Fibroblast of villous mesenchyme (primary cell): ENCODE measurements at places on chromosomes 7 and 10. TPM values are rescaled to one million over a fixed set of nuclear protein-coding genes. Genes with fewer than 3 reads are reported as not detected.

Gene RSPH10B
- total RNA-seq, result under 0.01 TPM in 1 of 2 replicates, not detected in the other

Gene DPP6
- total RNA-seq, result under 0.01 TPM in 2 replicates

Gene CPA2
- total RNA-seq, result 0.32 TPM in 1 of 2 replicates, not detected in the other

Gene PRKCQ
- under 0.01 TPM in 2 replicates for total RNA-seq

GRCh38 chr7:1752771-1753563 is 82.9 kb downstream of the ELFN1 start:
- no peak for DNase-seq

DNA sequence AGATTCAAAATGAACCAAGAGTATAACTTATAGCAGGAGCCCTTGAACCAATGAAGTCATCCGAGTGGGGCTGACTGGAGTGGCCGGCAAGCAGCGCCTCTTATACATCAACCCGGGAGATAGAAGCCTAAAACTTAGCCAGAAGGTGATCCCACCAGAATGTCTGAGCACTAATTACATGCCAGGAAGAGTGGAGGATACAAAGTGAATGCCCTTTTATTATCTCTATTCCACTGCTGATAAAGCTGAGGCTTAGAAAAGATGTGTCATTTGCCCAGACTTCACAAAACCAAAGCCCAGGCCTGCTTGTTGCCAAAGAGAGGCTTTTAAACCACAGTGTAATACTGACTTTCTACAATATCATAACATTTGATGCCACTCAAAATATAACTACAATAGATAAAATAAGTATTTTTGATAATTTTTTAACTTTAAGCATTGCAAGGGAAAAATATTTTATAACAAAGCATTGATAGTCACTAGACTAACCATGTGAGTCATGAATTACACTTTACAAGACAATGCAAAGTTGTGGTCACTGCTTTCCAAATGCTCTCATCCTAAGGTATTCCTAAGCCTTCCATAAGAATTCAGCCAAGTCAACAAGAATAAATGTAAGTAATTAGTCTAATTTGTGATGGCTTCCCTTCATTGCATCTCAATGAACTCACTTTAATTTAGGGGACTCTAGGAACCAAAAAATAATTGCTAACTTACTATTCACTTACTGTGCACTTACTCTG is 58.6 kb upstream of the ARID5B start:
- DNase-seq, result peak; percentile 31

DNA sequence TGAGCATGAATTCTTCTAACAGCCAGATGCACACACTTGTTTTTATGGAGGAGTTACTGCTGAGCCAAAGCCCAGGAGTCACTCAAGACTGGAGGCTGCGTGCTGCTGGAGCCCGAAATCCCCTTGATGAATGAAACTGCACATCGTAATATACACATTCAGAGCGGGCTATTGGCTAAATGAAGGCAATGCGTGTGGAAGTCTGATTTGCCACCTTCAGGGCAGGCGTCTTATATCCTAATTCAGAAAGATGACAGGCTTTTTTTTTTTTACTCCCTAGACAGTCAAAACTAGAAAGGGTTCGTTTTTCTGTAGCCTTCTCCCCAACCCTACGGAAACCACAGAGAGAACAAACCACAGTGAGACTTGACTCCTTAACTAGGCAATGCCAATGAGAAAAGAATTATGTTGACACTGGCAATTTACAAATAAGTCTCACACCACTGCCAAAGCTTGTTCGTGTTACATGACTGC is 227.2 kb upstream of the KLF14 start:
- peak; percentile 73 for DNase-seq

GRCh38 chr10:14658331-14659127 is 116.2 kb downstream of the FAM107B start:
- DNase-seq, result peak; percentile 82

GRCh38 chr7:125930848-125931247 is 1001.2 kb upstream of the POT1 start:
- DNase-seq, result no peak

DNA sequence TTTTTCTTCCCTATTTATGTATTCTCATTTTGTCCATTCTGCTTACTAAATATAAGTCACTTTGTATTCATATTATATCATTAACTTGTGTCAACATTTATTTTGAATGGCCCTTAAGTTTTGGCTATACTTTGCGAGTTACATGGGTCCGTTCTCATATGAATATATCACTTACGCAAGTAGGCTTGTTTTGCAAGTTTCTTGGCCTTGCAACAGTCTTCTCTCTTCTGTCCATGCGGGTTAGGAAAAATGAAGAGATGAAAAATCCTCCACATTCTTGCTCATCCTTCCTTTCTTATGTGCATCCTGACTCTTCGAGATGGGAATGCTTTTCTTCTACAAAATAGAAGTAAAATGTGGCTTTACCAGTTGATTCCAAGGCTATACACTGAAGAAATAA is 82.8 kb downstream of the GPR158 start:
- DNase-seq, result no peak

- peak; percentile 81 for DNase-seq
Observed at GRCh38 chr7:149690688-149691446, 82.5 kb downstream of the ZNF467 start.
